Activated CD4-positive, alpha-beta T cell treated with anti-CD3 and anti-CD28 coated beads for 36 hours (primary cell): ENCODE measurements at places on chromosomes 7 and 10.
A peak's percentile ranks its signal among the peaks of the same experiment; 100 is the strongest.

DNA sequence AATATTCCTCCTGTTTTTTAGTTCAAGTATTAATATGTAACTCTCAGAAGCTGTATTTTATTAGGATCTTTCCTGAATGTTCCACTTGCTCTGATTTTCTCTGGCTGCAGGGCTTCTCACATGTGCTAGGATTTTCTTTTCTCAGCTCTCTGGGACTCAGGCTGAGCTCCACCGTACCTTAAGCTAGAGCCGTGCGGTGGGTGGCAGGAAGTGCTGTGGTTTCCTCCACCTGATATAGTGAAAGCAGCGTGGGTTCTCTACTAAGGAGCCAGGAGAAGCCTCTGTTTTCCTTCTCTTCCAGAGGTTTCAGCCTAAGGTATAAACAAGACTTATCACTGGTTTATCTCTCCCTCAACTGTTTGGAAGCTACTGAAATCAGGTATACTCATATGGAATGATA, 433.6 kb downstream of the NRG3 start:
- no peak for DNase-seq

DNA sequence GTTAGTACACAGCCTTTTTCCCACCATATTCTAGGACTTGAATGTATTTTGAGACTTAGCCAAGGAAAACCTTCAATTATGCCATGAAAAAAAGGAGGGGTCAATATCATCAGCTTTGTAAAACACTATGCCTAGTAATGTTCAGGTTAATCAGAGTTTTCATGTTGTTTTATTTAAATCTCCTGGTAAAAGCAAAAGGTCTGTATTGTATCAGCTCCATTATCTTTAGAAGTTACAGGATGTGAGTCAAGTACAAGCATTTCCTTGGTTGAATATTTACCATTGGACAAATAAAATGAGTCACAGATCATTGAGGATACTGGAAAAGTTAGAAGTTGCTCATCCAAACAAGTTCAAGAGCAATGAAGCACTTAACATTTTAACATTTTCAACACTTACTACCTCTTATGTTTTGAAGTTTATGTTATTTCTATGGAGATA, 89.9 kb upstream of the CAPZA2 start:
- no peak for DNase-seq

DNA sequence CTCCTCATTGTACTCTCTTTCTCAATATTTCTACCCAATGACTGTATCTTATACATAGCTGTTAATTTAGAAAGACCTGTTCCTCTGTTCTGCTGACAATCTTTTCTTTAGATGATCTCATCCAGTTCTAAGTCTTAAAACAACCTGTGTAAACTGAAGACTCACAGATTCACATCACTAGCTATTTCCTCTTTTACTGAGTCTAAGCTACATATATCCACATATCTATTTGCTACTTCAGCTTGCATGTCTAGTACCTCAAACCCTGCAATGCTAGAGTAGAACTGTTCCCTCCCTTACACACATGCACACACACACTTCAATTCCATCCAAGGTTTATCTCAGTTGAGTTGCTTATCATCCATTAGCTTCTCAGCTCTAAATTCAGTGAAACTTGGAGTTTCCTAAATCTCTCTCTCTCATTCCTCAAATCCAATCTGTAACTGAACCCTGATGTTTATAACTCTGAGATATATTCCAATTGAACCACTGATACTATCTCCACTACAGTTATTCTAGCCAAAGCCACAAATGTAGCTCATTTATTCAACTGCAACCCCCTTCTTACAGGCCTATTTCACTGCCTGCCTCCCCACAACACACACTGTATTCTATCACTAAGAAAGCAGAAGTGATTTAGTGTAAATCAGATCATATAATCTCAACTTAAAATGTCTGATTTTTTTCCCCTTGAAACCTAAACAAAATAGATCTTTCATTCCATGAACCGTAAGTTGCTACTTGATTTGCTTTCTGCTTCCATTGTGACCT, 1036.8 kb upstream of the POT1 start:
- no peak for DNase-seq

DNA sequence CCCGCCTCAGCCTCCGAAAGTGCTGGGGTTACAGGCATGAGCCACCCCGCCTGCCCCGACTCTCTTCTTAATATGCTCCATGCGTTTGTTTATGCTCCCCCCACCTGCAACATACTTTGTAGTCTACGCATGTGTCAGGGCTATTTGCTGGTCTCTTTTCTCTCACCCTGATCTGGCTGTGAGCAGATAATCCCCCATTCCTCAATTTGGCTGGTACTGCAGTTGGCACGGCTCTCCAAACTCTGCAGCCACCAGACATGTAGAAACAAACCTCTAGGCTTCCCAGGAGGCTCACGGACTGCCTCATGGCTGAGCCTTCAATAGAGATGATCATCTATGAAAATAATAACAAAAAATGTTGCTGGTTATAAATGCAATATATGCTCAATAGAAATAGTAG, 540.3 kb upstream of the GALNT17 start:
- no peak for DNase-seq

GRCh38 chr7:105649727-105650381, 68.6 kb upstream of the EFCAB10 start:
- no peak for DNase-seq

DNA sequence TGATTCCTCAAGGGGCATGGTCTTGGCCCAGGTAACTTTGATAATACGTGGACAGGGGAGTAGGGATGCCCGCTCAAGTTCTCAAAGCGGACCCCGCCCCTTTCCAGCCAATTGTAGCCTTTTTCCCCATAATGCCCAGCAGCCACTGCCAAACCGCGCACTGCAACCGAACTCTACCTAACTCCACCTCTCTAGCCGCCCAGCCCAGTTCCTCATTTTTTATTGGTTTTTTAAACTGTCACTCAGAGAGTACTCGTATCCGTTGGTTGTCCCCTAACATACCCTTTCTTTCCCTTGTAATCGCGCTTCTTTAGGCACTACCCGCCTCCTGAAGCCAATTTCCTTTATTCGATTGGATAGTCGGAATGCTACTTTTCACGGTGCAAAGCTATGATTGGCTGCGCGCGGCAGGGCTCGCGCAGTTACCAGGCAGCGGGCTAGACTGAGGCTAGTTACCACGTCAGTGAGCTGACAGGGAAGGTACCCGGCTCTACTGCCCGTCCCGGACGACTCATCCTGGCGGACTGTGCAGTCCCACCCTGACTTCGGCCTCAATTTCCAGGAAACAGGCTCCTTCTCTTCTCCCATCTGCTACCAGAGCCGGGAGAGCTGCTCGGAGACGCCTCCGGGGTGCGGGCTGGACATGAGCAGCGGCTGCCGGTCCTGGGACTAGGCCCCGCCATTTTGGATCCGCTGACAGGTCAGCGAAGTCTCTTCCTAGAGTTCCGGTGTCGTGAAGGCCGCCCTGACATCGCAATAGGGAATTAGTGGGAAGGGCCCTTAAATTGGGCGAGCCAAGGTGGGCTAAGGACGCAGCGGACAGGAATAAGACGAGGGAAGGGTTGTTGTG, at the start of gene GBF1:
GBF1 (plus strand) TSS at position 451 of the 850 bp plus-strand sequence. CDS start 13,407 bp downstream, outside the sequence.
- DNase-seq: peak; percentile 94

DNA sequence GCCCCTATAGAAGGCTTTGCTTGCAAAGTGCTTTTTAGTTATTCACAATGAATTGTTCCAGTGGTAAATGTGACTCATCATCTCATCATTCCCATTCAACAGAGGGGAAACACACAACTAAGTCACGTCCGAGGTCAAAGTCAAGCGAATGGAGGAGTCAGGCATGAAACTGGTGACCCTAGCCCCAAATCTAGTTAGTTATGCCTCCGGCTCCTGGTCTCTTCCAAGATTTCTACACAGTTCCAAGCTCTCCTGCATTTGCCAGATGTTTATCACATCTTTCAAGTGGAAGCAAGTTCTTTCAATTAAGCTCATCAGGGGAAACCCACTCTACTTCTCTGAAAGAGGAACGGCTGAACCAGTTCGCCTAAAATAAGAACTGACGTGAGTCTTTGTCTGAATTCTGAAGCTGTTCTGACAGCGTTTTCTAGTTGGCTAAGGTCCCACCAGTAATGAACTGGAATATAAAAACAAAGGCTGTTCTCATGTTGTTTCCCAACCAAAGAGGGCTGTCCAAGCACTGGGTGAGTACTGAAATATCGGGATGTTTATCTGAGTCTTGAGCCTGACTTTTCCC, 140.9 kb upstream of the NRBF2 start:
- peak; percentile 28 for DNase-seq

- no peak for DNase-seq
Measured at GRCh38 chr7:50730446-50731400, 52.0 kb downstream of the GRB10 start.

GRCh38 chr10:4983615-4984216, 19.9 kb downstream of the AKR1C2 start:
- no peak for DNase-seq

DNA sequence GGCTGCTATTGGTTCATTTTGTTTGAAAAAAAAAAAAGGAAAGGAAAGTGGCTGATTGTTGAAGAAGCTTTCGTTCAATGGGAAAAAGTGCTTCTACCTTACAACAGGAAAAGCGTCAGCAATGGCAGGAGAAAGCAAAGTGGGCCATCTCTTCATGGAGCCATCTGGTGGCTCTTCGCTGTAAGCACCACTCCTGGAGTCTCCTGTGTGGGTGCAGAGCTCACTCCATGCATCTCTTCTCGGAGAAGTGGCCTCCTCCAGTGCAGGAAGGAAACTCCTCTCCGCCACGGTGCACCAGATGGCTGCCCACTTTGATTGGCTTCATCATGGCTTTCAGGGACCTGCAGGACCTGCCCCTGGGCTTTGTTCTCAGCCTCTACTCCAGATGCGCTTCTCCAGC, 250.9 kb downstream of the PTEN start:
- DNase-seq: peak; percentile 47

- no peak for DNase-seq
Measured at GRCh38 chr7:28750981-28751380, 207.1 kb downstream of the TRIL start.

- no peak for DNase-seq
Measured at GRCh38 chr7:84811362-84811761, 375.5 kb downstream of the SEMA3D start.

DNA sequence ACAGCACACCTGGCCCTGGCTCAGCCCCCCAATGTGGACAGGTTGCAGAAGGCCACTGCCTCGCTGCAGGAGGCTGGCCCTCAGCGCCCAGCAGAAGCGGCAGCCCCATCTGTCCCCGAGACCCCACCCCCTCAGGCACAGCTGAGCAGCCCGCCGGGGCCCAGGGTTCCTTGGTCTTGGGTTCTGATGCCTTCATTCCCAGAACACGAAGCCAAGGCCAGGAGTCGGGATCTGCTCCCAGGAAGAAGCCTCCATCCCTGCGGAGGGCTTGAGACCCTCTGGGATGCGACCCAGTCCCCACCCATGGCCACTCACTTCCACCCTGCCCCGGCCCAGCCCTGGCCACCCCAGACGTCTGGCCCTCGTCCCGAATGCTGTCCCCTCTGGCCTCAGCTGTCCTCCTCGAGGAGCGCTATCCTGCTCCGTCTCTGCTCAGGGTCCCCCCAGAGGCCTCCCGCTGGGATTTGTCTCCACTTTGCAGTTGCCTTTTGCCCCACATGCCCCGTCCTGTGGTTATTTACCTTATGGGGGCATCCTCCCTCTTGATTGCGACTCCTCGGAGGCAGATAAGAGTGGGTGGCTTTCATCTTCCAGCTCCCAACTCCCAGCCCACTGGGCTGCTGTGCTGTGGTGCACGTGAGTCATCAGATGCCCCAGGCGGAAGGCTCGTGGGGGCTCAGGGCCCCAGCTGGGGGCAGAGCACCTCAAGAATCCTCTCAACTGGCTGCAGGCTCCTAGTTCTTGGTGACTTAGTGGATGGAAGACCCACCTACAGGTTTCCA, 97.5 kb downstream of the MKI67 start:
- no peak for DNase-seq

DNA sequence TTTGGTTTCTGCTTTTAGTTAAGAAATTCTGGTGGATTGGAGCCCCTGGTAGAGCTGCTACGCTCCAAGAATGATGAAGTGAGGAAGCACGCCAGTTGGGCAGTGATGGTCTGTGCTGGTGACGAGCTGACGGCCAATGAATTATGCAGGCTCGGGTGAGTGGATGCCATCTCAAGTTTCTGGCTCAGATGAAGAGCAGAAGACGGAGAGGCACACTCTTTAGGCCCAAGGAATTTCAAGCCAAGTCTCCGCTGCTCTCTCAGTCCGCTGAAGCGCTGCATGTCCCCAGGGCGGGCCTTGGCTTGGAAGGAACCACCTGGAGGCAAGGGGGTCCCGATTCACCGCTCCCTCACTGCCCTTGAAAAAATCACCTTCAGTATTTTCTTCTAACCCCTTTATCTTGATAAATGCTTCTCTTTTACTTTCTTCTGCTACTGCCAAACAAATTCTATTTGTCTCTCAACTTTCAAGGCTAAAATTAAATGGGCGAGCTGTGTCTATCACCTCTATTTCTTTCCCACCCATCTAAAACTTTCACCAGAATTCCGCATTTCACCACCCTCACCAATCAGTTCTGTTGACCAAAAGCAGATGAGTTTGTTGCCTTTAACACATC, 74.2 kb downstream of the ARMC3 start:
- no peak for DNase-seq

DNA sequence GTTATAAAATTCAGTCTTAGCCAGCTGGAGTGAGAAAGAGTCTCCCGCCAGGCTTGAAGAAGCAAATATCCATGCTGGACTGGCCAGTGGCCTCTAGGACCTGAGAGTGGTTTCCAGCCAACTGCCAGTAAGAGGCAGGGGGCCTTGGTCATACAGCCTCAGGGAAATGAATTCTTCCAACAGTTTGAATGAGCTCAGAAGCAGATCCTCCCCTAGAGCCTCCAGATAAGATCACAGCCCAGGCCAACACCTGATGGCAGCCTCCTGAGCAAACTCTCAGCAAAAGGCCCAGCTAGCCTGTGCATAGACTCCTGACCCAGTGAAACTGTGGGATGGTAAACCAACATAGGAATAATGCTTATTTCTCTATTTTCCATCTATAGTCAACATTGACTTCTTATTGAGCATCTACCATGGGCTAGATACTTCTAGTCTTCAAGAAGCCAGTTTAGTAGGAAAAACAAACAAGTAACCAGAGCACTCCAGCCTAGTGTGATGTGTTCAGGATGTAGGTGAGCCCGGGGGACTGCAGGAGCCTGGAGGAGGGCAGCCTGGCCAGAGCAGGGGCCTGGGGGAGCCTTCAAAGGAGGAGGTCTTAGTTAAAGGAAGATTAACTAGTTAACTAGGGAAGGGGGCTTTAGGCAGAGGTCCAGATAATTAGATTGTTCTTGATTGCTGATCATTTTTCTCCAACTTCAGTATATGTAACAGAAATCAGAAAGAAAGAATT, 115.4 kb upstream of the ADO start:
- DNase-seq: no peak

- no peak for DNase-seq
Measured at GRCh38 chr7:112110651-112111050, 95.5 kb downstream of the DOCK4 start.

DNA sequence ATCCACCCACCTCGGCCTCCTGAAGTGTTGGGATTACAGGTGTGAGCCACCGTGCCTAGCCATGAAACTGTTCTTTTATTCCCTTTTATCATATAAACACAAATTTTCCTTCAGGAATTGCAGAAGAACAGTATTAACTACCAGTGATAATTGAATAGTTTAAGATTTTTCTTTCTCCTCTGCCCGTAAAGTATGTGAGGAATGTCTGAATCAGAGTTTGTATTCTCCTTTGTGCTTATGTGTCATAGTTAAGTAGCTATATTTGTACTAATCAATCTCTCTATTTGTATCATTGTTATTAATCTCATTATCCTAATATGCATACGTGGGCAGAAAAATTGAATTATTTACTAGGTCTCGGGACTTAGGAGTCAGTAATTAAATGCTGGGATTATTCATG, 83.6 kb downstream of the ZNF277 start:
- no peak for DNase-seq
